ENCODE measurements at places on chromosomes 5 and 9.

- no peak for DNase-seq
Measured at GRCh38 chr5:140801494-140801841, 611 bp downstream of the PCDHA3 start.

GRCh38 chr9:109451311-109452025 is 46.6 kb downstream of the PTPN3 start:
- DNase-seq = no peak

GRCh38 chr5:56085193-56085592 is 90.4 kb upstream of the IL6ST start:
- no peak for DNase-seq

DNA sequence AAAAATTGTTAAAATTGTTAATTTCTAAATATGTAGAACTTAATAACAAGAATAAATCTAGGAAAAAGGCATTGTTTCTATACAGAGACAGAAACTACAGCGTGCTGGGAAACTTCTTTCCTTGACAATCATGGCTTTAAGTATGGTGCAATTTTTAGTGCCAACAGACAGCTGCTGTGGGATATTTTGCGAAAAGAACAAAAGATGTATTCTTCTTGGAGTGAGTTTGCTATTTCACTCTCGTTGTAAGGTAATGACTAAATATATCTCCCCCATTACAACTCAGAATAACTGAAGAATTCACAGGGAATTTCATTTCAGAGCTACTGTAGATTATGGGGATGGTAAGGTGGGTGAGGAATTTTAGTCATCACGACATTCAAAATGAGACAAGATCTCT is 2055.0 kb upstream of the ACO1 start:
- DNase-seq = no peak

DNA sequence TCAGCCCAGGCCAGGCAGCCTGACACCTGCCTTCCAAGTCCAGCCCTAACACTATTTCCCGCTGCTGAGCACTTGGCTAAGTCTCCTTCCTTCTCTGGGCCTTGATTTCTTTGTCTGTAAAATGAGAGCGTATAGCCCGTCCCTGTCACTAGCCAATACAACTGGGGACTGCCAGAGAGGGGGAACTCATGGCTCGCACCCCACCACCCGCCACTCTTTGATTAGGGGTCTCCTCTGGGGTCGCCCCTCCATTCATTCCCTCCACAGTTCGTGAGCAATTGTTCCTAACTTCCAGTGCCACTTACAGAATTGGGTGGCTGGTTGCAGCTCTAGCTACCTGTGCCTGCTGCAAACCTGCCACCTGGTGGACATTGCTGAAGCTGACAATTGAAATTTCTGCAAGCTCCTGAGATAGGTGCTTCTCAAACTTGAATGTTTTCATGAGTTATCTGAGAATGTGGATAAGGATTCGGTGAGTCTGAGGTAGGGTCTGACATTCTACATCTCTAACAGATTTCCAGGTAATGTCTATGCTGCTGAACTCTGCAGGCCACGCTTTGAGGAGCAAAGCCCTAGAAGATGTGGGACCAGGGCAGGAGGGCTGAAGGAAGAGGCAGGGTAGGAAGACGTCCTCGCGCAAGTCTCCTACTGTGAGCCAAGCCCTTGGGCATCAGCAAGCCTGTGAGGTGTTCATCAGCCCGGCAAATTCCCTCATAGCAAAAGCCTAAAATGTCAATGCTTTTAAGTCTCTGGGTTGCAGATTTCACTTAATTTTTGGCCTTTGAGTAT is 13.3 kb upstream of the RECK start:
- peak; percentile 16 for DNase-seq

- no peak for DNase-seq
Measured at GRCh38 chr9:19663570-19663969, 125.3 kb downstream of the SLC24A2 start.

GRCh38 chr5:81751836-81752643 is 1.1 kb upstream of the SSBP2 start:
- DNase-seq = no peak

GRCh38 chr5:172404746-172405145 is 49.6 kb downstream of the SH3PXD2B start:
- DNase-seq = no peak

DNA sequence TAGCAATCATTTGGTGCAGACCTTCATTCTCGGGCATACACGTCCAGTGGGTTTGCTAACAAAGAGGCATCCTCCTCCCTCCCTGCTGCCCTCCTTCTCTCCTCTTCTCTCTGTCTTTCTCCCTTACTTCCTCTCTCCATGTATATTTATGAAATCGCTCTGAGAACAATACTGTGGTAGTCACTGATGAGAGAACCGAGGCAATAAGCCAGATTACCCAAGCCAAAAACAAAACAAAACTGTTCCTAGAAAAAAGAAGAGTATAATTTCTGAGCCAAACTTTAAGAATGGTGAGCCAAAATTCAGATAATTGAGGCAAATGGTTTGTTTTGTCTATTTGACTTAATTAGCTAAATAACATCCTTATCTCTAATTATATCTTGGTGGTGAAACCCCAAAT is 15.8 kb upstream of the HMHB1 start:
- no peak for DNase-seq

DNA sequence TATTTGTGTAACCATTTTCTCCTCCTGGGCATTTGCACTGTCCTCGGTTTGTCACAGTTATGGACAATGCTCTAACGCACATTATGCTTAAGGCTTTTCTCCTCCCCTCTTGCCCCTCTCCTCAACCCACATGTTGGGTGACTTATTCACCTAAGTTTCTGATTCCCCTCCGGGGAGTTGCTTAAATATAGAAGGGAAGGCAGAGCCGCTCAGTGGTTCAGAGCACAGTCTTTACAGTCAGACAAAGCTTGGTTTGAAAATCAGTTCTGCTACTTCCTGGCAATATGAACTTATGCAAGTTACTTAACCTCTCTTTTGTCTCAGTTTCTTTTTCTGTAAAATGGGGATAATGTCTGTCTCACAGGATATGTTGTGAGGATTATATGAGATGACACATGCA is 41.2 kb upstream of the SPRY4 start:
- no peak for DNase-seq

GRCh38 chr9:110015759-110016158 is 192.2 kb downstream of the C9orf152 start:
- DNase-seq = no peak

- DNase-seq = no peak
Measured at GRCh38 chr5:151151263-151151660, 6.3 kb downstream of the ANXA6 start.

DNA sequence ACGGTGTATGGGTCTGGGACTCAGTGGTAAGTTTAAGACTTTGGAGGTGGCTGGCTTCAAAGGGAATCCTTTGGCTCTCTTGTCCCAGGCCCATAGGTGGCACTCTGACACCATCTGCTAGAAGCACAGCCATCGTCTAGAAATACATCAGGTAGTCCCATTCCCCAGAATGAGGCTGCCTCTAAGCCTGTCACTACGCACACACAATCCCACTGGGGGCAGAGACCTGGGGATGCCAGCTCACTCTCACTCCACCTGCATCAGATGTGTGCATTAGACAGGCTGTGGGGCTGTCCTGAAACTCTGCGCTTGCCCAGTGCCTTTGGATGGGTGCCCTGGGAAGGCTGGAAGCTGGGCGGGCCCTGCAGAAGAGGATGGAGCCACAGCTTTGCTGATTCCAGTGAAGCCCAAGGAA is 127.5 kb upstream of the PANK3 start:
- DNase-seq = no peak

- DNase-seq = no peak
Measured at GRCh38 chr5:143433670-143434069, 30.2 kb upstream of the NR3C1 start.

GRCh38 chr5:67265951-67266350 is 69.4 kb upstream of the CD180 start:
- DNase-seq = no peak

- DNase-seq = no peak
Measured at GRCh38 chr5:19240170-19240569, 747.8 kb downstream of the CDH18 start.

- DNase-seq = no peak
Measured at GRCh38 chr5:139474890-139475791, 4.3 kb downstream of the SMIM33 start.

- DNase-seq = no peak
Measured at GRCh38 chr9:71921190-71921814, 9.9 kb downstream of the C9orf85 start.

DNA sequence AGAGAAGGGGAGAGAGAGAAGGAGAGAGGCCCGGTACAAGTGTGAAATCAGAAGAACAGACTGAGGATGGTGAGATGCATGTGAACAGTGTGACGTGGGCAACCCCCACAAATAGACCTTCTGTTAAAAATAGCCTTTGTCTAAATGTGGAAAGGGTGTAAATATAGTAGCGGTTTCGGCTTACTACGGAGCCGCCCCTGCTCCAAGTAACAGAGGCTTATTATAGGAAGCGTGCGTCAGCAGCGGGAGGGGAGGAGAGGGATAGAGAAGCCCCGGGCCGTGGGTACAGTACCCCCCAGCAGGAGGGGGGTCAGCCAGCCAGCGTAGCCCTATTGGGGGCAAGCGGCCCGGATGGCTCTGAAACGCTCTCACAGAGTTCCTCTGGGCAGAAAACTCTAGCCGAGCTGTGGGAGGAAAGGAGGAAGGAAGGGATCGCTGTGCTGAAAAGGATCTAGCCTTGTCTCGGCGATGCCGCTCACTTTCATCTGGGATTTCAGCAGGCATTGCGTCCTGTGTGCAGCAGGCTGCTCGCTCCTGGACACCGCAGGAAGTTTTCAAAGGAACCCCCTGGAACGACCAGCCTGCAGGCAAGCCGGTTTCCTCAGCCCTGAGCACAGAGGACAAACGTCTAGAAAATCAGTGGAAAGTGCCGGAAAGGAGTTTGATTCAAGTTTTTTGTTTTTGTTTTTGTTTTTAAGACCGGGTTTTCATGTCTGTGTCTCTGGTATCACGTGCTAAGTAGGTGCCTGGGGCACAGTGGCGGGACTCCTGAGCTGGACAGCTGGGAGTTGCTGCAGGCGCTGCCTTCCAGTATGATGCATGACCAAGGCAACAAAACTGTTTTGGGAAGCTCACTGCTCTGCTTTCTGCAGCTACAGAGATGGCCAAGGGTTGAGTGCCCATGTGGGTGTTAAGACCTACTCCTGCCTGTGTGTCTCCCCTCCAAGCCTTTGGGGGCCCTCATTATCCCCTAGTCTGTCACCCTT is 146.6 kb downstream of the SEC61B start:
- DNase-seq = no peak

GRCh38 chr5:95759634-95760033 is 28.5 kb downstream of the RHOBTB3 start:
- DNase-seq = no peak

- DNase-seq = no peak
Measured at GRCh38 chr5:177094224-177095087, 7.7 kb downstream of the FGFR4 start.

- no peak for DNase-seq
Measured at GRCh38 chr5:25552871-25553481, 908.2 kb upstream of the CDH10 start.

DNA sequence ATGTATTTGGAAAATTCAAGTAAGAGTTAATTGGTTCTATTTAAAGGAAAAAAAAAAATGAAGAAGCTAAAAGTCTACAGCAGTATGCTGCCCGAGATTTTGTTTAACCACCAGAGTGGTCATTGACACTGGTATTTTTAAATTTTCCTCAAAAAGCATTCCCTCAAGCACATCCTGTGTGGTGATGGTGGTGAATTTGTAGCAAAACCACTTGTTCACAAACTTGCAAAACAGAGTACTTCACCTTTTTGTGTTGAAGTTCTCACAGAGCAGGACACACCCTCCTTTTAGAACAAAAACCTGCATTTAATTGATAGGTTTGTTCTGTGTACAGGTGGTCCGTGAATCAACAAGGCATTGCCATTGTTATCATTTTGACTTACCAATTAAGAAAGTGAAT is 374.2 kb downstream of the EFNA5 start:
- no peak for DNase-seq

GRCh38 chr5:177479774-177480173 is 6.3 kb upstream of the DBN1 start:
- DNase-seq = no peak

GRCh38 chr9:69325409-69326212 is 596 bp downstream of the ENTREP1 start:
- no peak for DNase-seq

- no peak for DNase-seq
Measured at GRCh38 chr5:56561-57290, 35.2 kb upstream of the PLEKHG4B start.

DNA sequence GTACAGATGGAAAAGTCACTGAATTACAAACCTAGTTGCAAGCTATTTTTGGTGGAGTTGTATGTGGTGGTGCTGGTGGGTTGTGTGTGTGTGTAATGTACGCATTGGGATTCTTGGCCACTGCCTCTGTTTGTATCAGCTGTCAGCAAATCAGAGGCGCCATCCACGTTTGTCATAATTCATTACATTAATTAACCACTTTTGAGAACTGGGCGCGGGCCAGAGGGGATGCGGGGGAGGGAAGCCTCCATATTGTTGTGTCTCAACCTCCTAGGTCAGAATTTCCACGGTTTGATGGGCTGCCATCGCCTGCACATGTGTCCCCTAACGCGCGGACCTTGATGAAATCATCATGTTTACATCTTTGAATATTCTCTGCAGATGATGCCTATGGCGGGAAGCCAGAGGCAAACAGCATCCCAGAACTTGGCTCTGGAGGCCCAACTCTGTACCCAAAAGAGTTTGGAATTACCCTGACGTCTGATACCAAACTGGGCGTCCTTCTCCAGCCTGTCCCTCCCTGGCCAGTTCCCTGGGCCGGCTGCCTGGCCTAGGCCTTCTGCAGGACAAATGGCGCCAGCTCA is 54.9 kb downstream of the FGF18 start:
- no peak for DNase-seq

DNA sequence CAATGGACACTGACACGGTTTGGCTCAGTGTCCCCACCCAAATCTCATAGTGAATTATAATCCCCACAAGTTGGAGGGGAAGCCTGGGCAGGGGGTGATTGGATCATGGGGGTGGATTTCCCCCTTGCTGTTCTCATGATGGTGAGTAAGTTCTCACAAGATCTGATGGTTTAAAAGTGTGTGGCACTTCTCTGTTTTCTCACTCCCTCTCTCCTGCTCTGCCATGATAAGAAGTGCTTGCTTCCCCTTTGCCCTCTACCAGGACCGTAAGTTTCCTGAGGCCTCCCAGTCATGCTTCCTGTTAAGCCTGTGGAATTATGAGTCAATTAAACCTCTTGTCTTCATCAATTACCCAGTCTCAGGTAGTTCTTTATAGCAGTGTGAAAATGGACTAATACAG is 115.8 kb upstream of the KIF2A start:
- DNase-seq = no peak

- DNase-seq = no peak
Measured at GRCh38 chr9:108479989-108480652, 375.7 kb downstream of the ACTL7B start.

- DNase-seq = no peak
Measured at GRCh38 chr9:133702798-133703590, 35.2 kb downstream of the SARDH start.

- no peak for DNase-seq
Measured at GRCh38 chr5:88390096-88390441, 121.4 kb upstream of the TMEM161B start.

GRCh38 chr5:116632890-116633289 is 58.3 kb upstream of the SEMA6A start:
- no peak for DNase-seq

- no peak for DNase-seq
Measured at GRCh38 chr5:145824040-145824439, 11.1 kb downstream of the PRELID2 start.
